ENCODE measurements at places on chromosomes 3 and 15.
A peak's percentile ranks its signal among the peaks of the same experiment; 100 is the strongest.

- no peak for DNase-seq
These were observed 475.4 kb upstream of the CNTN3 start for GRCh38 chr3:75089841-75090240.

- peak; percentile 64 for DNase-seq
These were observed 32.7 kb downstream of the STARD9 start for GRCh38 chr15:42608110-42608531.

GRCh38 chr3:116929505-116930222, 220.1 kb downstream of the TUSC7 start:
- no peak for DNase-seq

DNA sequence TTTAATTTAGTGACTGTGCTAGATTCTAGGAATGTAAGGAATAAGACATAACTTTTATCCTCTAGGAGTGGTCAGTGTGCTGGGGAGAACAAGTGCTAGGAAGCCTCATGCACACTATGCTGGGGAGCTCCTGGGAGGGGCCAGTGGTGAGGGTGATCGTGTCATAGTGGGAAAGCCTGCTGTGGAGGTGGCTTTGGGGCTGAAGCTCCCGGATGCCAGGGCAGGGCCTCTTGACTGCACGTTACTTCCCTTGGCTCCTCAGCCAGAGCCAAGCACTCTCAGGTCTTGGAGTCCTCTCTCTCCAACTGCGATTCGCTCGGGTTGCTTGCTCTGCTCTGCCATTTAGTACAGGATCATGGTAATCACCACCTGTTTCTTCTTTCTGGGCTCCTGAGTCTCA, 33.6 kb downstream of the SQOR start:
- DNase-seq = no peak

GRCh38 chr3:149009732-149010131, 18.4 kb downstream of the GYG1 start:
- DNase-seq = peak; percentile 12

- no peak for DNase-seq
These were observed 637.2 kb downstream of the NTRK3 start for GRCh38 chr15:87619161-87619960.

GRCh38 chr3:119613201-119613600, 15.5 kb downstream of the PLA1A start:
- DNase-seq = no peak

DNA sequence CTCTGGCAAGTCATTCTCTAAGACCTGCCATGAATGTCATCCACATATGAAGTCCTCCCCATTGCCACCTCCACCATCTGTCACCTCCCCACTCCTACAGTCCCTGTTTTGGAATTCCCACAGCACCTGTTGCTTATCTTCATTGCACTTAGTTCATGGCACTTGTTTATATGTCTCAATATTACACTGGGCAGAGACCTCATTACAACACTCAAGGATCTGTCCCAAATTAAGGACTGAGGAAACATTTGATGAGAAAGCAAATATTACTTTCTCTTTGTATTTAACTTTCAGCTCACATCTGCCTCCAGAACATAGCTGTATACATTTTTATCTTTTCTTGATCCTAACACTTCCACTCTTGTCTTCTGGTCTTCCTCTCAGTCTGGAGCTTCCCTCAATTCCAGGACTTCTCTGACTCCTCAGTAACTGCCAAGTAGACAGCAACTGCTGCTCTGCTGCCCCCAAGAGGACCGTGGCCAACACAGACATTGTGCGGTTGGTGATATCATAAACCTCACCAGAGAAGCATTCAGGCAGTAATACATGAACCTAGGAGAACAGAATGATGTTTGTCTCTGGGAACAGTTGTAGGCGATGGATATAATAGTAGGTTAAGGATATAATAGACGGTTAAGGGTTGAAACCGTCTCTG, 45.0 kb upstream of the FGF12 start:
- no peak for DNase-seq

DNA sequence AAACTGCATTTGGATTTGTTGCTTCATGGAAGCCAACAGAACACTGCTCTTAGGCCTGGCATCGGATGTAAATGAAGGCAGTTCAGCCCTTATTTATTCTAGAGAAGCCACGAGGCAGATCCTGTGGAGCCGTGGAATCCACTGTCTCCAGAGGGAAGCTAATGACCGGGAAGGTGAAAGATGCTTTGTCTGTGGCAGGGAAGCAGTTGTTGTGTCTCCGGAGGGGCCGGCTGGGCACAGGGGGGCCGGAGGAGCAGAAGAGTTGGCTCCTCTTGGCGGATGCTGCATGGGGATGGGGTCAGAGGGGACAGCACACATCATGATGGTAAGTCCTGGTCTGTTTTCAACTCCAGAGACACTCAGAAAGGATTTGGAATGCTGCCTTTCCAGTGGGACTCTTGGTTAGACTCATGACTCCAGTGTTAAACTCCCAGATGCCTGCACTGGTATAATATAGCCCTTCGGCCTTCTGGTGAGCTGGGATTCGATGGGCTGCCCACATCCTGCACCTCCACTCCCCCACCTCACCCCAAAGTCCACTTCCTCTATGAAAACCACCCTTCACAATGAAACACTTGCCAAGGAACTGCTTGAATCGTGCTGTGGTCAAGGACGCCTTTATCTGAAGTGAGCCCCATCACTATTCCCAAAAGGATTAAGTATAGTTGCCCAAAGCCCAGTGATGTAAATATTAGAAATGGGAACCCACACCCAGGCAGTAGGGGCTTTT, 33.6 kb downstream of the TPM1 start:
- no peak for DNase-seq

GRCh38 chr15:68699124-68699880, 120.5 kb downstream of the CORO2B start:
- DNase-seq = no peak

DNA sequence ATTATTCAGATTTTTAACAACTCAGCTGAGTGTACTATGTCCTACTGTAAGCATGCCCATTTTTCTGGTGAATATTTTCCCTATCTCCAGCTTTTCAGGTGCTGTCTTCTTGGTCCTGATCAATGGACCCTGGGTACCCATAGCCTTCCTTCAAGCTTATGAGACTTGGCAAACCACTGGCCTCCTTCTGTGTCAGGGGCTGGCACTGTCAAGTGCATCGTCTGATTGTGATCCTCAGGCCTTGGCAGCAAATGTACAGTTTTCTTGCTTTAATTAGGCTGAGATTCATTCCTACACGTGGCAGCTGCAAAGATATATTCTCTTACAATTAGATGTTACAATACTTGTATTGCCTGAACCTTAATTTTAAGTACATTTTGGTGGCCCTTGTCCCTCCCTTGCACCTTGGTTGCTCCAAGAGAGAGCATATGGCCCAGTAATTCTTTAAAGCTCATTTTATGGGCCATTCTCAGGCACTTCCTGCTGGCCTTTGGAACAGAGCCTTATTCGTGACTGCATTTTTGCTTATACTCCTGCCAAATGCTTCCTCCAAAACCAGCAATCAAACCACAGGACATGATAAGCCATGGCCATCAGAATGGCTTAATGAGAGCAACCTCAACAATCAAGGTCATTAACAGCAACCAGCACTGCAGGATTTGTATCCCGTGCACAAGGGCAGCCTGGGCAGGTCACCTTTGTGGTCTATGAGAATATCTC, 179.9 kb downstream of the CNTN6 start:
- DNase-seq = no peak

Data from activated naive CD8-positive, alpha-beta T cell treated with anti-CD3 and anti-CD28 coated beads for 36 hours (primary cell).